ENCODE measurements at places on chromosomes 3 and 15.

GRCh38 chr3:39892068-39892467 lies 82.7 kb downstream of the MYRIP start:
- DNase-seq, result no peak

- no peak for DNase-seq
Measured at GRCh38 chr15:25059698-25060471, 105.1 kb downstream of the SNRPN start.

DNA sequence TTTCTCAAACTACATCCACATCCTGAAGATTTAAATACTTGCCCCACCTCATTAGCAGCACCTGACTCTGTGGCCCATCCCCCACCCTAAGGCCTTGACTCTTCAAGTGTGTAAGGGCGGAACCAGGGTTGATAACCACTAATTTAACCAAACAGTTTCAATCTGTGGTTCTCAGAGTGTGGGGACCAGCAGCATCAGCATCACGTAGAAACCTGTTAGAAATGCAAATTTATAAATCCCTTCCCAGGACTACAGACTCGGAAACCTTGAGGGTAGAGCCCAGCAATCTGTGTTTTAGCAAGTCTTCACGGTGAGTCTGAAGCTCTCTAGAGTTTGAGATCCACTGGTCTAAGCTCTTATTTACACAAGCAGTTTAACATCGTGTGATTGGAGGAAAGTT lies 12.4 kb downstream of the GNB4 start:
- no peak for DNase-seq

- DNase-seq, result no peak
Measured at GRCh38 chr3:69878254-69878653, 121.3 kb upstream of the SAMMSON start.

GRCh38 chr15:58522865-58523264 lies 91.1 kb downstream of the LIPC start:
- no peak for DNase-seq

GRCh38 chr3:32959371-32959770 lies 7.9 kb downstream of the CCR4 start:
- DNase-seq, result no peak

Data from NCI-H1105 (cell line).